NCI-H2029 (cell line): ENCODE measurements at places on chromosomes 16 and 17.
A peak's percentile ranks its signal among the peaks of the same experiment; 100 is the strongest.

DNA sequence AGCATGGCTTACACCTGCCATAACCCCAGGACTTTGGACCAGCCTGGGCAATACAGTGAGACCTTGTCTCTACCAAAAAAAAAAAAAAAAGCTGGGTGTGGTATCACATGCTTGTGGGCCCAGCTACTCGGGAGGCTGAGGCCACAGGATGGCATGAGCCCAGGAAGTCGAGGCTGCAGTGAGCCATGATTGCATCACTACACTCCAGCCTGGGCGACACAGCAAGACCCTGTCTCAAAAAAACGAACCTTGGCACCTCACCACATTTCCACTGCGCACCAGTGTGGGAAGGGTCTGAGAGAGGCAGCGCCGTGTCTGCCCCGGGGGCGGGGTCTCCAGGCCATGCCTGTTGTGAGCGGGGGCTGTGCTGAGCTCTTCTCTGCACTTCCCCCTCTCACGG, 6.3 kb downstream of the ACSF3 start:
- no peak for DNase-seq

- no peak for DNase-seq
Measured at GRCh38 chr16:75262104-75262799, 10.8 kb upstream of the BCAR1 start.

DNA sequence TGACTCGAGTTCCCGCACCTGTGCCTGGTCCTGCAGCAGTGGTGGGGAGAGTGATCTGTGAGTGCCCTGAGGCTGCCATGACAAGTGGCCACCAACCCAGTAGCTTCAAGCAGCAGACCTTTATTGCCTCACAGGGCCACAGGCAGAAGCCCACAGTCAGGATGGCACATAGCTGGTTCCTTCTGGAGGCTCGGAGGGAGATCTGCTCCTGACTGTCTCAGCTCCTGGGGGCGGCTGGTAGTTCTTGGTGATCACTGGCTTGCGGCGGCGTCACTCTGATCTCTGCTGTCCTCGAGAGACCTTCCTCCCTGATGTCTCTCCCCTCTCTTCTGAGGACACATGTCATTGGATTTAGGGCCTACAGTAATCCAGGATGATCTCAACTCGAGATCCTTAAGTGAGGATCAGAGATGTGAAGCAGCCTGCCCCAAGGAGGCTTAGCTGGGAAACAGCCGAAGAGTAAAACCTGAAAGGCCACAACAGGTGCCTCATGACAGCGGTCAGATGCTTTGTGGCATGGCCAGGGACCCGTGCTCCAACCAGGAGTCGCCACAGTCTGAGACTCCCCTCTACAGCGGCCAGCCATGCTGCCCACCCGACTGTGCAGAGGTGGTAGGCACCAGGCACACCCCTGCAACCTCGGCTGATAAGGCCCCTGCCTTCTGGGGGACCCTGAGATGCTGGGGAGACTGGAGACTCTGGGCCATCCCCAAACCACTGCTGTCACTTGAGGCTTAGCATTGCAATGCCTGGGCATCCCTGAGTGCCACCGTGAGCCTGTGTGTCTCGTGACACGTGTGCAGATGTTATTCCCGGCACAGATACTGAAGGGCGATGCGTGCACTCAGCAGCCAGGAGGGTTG, 30.0 kb upstream of the SLC38A10 start:
- DNase-seq = no peak

DNA sequence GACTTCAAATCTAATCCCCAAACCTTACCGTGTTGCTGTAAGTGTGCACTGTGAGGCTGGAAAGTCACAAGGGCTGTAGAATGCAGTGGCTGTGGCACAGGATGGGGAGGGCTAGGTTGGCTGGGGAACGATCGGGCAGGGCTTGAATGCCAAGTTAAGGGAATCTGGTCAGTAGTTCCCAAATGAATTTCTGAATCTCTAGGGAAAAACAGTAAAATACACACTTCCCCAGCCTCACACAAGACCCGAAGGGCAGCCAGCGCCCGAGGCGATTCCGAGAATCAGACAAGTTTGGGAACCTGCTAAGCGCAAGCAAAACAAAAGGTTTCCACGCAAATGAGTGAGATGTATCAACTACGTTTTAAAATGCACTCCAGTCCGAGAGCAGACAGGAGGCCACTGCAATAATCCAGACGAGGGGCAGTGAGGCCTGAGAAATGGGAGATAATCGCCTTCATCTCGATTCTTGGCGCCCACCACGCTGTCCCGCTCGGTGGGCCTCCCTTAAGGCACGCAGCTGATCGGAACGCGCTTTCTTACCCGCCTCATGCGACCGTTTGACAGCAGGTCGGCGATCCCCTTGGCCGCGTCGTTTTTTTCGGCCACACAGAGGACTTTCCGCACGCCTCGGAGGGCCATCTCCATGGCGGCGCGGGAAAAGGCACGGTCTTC, 599 bp downstream of the TOP3A start:
- no peak for DNase-seq

DNA sequence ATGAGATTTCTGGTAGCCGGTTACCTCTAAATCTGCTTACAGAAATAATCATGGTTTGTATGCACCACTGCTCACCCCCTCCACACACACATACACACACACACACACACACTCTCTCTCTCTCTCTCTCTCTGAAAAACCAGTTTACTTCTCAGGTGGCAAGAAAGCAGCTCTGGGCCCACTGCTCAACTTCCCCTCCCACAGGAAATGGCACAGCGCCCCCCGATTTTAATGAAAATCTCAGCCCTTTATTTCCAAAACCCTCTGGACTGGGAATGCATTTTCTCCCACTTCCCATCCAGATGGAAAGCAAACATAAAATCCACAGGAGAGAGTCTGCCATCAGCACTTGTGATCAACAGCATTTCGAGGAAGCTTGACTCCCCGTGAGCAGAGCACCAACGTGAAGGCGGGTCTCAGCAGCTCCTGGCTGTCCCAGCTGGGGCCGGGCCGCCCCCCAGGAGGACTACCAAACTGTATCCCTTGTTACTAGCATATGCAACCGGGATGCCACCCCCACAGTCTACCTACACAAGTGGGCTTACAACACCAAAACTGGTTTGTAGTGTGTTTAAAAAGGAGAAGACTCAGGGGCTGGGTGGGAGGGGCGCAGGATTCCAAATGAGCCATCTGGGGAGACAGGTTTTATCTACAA, 121.1 kb downstream of the SLC39A11 start:
- no peak for DNase-seq

DNA sequence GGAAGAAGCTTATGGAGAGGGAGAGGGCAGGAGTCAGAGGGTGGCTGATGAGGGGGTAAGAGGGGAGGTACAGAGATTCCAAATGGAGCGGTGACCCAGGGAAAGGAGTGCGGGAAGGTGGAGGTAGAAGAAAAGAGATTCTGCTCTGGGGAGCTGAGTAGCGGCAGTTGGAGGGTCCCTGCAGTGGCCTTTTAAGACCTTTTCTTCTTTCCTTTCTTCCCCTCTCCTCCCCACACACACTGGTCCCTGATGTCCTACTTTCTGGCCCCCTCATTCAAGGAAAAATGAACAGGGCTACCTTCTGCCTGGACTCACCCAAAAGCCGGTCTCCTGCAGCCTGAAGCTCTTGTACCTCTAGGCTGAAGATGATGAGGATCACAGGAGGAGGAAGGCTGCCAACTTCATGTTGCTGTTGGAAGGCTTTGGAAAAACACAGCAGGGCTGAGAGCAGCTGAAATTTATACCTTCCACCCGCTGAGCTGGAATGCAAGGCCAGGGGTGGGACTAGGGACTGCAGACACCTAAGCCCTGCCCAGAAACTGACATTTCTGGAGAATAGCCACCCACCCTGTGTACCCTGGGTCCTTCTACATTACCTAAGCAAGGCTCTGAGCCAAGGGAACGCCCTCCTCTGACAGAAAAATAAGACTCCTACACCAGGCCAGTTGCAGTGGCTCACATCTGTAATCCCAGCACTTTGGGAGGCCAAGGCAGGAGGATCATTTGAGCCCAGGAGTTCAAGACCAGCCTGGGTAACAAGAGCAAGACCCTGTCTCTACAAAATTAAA, 9.4 kb upstream of the HEATR6 start:
- DNase-seq = peak; percentile 41

DNA sequence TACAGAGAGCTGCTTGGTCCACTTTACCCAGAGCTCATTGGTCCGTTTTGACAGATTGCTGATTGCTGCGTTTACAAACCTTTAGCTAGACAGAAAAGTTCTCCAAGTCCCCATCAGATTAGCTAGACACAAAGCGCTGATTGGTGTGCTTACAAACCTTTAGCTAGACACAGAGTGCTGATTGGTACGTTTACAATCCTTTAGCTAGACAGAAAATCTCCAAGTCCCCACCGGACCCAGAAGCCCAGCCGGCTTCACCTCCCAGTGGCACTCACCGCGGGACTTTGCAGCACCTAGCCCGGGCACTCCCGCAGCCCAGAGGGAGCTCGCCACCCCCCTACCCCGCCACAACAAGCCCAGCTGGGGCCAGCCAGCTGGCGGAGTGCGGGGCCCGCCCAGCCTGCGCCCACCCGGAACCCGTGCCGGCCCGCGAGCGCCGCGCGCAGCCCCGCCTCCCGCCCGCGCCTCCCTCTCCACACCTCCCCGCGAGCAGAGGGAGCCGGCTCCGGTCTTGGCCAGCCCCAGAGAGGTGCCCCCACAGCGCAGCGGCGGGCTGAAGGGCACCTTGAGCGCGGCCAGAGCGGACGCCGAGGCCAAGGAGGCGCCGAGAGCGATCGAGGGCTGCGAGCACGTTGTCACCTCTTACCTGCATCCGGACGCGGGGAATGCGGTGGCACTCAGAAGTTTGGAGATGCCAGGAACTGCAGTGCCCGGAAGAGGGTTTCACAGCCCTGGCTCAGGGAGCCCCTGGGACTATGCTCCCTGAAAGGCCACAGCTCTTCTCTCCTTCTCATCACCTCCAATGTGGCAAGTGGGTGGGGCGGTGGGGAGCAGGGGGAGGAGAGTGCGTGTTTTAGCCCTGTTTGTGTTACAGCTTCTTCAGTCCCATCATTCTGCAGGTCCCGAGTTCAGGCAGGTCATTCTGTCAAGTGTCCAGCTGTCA, 1504.5 kb downstream of the CDH11 start:
- no peak for DNase-seq

DNA sequence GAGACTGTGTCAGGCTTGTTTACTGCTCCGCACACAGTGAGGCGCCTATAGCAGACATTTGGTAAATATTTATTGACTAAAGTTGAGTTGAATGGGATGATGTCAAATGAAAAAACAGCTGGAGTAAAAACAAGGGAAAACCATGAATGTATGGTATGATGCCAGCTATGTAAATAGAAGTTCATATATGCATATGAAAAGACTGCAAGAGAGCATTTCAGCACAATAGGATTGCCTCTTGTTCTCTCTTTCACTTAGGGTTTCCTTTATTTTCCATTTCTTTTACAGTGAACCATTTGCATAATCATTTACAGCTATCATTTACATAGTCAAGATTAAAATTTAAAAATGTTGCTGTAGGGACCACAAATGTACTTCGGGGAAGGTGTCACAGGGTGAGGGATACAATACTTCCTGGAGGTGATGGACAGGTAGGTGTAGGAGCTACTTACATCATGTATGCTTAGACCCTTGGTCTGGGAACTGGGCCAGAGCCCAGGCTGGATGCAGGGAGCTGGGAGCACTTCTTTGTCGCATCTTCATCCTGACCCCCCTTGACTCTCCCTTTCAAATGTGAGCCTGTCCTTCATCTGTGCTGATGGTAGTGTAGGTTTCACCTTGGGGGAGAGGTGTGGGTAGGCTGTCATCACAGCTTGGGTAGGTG, 113.3 kb downstream of the UTP18 start:
- DNase-seq = no peak

- DNase-seq = no peak
Measured at GRCh38 chr17:81238490-81238814, 403 bp downstream of the TEPSIN start.

DNA sequence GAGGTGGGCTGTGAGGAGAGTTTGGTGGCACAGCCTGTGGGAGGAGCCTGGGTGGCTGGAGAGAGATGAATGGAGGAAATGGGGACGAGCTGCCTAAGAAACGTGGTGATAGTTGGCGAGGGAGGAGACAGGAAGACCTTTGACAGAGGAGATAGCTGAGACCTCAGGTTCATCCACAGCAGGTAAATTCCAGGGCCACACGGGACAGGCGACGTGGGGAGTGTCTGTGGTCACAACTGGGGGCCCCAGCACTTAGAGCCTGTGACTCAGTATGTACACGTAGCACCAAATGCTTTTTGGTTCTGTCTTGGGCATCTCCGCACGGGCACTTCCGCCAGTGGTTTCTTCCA, 7.7 kb downstream of the MINK1 start:
- no peak for DNase-seq

DNA sequence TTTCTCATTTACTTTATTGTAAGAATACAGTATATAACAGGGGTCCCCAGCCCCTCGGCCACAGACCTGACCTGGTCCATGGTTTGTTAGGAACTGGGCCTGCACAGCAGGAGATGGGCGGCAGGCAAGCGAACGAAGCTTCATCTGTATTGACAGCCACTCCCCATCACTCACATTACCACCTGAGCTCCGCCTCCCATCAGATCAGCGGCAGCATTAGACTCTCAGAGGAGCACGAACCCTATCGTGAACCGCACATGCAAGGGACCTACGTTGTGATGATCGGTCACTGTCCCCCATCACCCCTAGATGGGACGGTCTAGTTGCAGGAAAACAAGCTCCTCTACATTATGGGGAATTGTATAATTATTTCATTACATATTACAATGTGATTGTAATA, 410.6 kb downstream of the SLC39A11 start:
- no peak for DNase-seq

DNA sequence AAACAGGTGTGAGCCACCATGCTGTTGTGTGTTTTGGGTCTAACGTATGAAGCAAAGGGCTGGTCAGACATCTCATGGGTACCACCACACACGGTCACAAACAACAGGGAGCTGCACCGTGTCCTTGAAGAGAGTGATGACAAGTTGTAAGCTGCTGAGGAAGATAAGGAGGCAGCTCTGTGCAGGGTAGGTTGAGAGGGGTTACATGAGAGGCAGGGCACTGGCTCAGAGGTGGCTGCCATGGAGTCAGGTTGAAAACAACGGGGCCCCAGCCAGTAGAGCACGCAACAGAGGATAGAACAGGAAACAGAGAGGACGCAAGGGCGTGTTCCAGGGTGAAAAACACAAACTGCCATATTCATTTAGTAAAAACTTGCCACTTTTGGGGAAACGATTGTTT, 52.2 kb downstream of the TRARG1 start:
- DNase-seq = no peak

DNA sequence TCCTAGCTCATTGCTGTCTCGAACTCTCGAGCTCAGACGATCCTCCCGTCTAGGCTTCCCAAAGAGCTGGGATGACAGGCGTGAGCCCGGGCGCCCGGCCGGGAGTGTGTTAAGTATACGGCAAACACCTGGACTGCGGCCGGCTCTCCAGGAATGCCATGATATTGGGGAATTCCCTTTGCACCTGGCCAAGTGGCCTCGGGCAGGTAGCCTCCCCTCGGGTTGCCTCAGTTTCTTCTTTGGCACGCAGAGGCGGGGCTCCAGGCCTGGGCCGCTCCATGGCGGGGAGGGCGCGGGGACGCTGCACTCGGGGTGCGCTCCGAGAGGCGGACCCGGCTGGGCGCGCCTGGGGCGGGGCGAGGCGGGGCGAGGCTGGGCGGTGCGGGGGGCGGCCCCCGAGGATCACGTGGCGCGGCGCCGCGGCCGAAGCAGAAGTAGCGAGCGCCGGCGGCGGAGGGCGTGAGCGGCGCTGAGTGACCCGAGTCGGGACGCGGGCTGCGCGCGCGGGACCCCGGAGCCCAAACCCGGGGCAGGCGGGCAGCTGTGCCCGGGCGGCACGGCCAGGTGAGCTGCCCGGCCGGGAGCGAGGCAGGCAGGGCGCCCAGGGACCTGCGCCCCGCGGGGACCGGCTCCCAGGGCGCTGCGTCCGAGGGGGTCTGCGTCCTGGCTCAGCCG, at the start of gene PLCG2:
TSS of gene PLCG2 (plus strand) at position 431 of the 675 bp plus-strand sequence. CDS start 6,699 bp downstream, outside the sequence.
- DNase-seq = no peak

- no peak for DNase-seq
Measured at GRCh38 chr17:27544350-27545131, 86.4 kb upstream of the LGALS9 start.

- no peak for DNase-seq
Measured at GRCh38 chr17:17560975-17561374, 30.5 kb downstream of the PEMT start.
